Hepatocyte (in vitro differentiated cells): ENCODE measurements at places on chromosomes 11 and 22. TPM values are rescaled to one million over a fixed set of nuclear protein-coding genes. Genes with fewer than 3 reads are reported as not detected.

DNA sequence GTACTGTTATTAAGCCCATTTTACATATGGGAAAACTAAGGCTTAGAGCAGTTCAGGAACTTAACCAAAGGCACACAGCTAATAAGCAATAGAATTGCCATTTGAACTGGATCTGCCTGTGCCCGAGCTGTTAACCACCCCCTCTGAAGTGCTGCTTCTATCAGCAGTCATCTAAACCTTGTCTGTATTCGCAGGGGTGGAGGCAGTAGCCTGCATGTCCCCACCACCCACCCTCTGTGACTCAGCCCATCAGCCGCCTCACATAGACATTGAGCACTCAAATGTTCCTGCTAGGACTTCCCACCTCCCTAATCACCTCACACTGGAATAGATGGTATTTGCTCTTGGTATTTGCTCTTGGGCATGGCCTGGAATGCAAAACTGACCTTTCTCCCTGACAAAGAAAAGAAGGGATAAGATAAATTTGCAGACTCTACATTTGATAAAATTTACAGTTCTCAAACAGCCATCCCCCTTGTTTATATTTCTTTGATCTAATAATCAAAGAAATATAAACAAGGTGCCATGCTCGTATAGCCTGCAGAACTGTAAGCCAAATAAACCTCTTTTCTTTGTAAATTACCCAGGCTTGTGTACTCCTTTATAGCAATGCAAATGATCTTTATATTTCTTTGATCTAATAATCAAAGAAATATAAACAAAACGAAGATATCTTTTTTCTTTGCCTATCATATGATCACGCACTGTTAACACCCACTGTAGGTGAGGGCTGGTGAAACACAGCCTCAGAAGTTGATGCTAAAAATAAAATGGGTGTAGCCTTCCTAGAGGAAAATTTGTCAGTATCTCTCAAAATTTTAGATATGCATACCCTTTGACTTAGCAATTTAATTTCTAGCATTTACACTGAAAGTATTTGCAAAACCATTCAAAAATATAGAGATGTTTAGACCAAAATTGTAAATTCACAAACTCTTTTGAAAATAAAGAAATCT, 15.9 kb downstream of the DKK3 start:
- peaks cover 41% of the 10 kb centered on the region for H3K4me1 ChIP-seq
- H3K27ac ChIP-seq, result peak overlapping the region; percentile 38
- peak; percentile 75 for DNase-seq
- H3K27me3 ChIP-seq, result no peaks in the 10 kb centered on the region

DNA sequence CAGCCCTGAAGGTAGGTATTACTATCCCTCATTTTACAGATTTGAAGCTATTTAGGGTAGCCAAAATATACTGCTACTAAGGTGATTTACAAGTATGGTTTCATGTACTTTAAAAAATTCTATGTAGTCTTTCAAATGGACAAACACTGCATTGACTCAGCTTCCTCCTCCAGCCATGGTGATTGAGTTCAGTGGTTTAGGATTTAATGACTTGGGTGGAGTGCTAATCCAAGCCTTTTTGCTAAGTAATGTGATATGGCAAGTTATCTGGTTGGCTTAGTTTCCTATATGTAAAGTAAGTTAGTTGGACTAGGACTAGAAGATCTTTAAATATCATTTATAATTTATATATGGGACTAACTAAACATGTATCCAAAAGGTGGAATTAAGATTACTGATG, 77.9 kb downstream of the ARHGAP20 start:
- no peak overlapping the region for H3K27ac ChIP-seq
- H3K27me3 ChIP-seq, result no peaks in the 10 kb centered on the region
- no peaks in the 10 kb centered on the region for H3K36me3 ChIP-seq
- no peak for DNase-seq

GRCh38 chr11:66335531-66336233, 552 bp downstream of the RIN1 start:
- DNase-seq, result peak; percentile 49
- no peaks in the 10 kb centered on the region for H3K27me3 ChIP-seq
- peak overlapping the region; percentile 27 for H3K4me3 ChIP-seq
- no peaks in the 10 kb centered on the region for H3K36me3 ChIP-seq
- H3K4me1 ChIP-seq, result peaks cover 19% of the 10 kb centered on the region

The PHOX2A gene
- total RNA-seq, result 0.48 TPM in 1 of 2 replicates, not detected in the other

The OR10G7 gene
- total RNA-seq, result not detected in 2 replicates

The TIGD3 gene
- total RNA-seq, result 1.7 and 1.8 TPM in 2 replicates

DNA sequence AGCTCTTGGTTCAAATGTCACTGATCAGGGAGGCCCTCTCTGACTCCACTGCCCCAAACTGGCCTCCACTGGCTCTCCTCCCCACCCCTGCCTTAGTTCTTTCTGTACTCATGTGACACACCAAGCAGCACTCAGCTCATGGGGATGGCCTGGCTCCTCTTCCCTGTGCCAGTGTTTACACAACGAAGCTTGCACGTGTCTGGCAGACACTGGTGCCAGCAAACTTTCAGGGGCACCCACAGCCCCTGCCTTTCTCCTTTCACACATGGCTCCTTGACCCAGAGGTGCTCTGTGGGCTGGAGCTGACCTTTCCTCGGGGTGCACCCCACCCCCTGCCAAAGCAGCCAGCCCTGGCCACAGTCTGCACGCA, 37.6 kb upstream of the PARVG start:
- H3K27me3 ChIP-seq, result no peaks in the 10 kb centered on the region
- H3K36me3 ChIP-seq, result no peaks in the 10 kb centered on the region
- H3K4me1 ChIP-seq, result peaks cover 15% of the 10 kb centered on the region

The ROBO4 gene
- 0.48 and 2.0 TPM in 2 replicates for total RNA-seq

DNA sequence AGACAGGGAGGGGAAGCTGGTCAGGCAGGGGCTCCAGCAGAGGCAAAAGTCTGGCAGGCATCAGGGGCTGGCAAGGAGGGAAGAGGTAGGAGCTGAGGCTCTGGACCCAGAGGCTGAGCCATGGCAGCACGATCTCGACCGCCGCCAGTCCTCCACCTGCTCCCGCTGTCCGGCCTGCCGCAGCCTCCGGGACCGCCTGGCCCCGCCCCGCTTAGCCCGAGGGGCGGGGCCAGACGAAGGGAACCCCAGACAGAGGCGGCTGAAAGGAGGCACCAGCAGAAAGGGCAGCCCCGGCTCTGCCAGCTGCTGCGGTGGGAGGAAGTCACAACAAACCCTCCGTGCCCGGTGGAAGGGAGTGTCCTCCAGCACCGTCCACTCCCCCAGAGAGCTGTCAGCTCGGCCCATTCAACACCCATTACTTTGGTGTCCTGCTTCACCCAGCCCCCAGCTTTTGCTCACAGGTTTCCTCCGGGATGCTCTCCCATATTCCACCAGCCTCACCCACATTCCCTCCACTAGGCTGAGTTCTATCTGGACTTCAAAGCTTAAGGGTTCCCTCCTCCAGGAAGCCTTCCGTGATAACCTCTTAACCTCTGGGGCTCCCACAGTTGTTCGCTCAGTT, at the start of gene MFNG:
MFNG (minus strand) TSS at position 161 of the 622 bp plus-strand sequence. CDS start 207 bp downstream, outside the sequence.
- no peak within 1 kb of the TSS for H3K4me3 ChIP-seq
- no peak within 1 kb of the TSS for H3K27ac ChIP-seq
- no peaks in the 10 kb centered on the region for H3K27me3 ChIP-seq
- DNase-seq, result peak; percentile 82
- H3K4me1 ChIP-seq, result peaks cover 22% of the 10 kb centered on the region
- H3K36me3 ChIP-seq, result no peaks in the 10 kb centered on the region

The SLC22A25 gene
- 3.9 and 4.9 TPM in 2 replicates for total RNA-seq

GRCh38 chr11:1870326-1870696, 17.4 kb downstream of the LSP1 start:
- no peak overlapping the region for H3K4me3 ChIP-seq
- H3K36me3 ChIP-seq, result no peaks in the 10 kb centered on the region
- DNase-seq, result no peak
- no peak overlapping the region for H3K27ac ChIP-seq
- H3K4me1 ChIP-seq, result peaks cover 11% of the 10 kb centered on the region
